ENCODE measurements at places on chromosomes 7 and 10. TPM values are rescaled to one million over a fixed set of nuclear protein-coding genes. Genes with fewer than 3 reads are reported as not detected.

PDK4 gene
- not detected for total RNA-seq

ATOH7 gene
- total RNA-seq, result not detected

LIPM gene
- total RNA-seq, result not detected

ZNF488 gene
- 0.84 TPM for total RNA-seq

- no peak overlapping the region for H3K27ac ChIP-seq
- H3K27me3 ChIP-seq, result no peaks in the 10 kb centered on the region
- no peaks in the 10 kb centered on the region for H3K4me1 ChIP-seq
- no peak overlapping the region for H3K4me3 ChIP-seq
- DNase-seq, result no peak
- H3K36me3 ChIP-seq, result no peaks in the 10 kb centered on the region
These were observed 718.2 kb downstream of the LRMDA start for GRCh38 chr10:76149602-76150138.

DNA sequence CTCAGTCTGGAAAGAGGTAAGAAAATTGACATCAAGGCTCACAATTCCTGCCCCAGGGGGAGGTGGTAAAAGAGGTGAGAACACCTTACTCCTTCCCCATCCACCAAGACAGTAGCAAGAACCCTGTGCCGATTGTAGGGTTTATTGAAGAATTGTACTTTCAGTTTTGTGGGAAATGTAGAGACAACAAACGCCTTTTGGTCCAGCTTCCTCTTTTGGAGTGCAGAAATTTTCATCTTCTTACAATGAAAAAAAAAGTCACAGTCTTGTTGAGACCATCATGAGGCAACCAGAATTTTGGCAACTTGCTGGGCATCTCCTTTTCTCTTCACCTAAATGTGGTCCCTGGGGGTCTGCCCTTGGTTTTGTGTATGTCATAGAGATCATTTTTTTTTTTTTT is 217.7 kb downstream of the TMEM178B start:
- no peak for DNase-seq
- H3K4me1 ChIP-seq, result no peaks in the 10 kb centered on the region

AKR1B15 gene
- not detected for total RNA-seq

DNA sequence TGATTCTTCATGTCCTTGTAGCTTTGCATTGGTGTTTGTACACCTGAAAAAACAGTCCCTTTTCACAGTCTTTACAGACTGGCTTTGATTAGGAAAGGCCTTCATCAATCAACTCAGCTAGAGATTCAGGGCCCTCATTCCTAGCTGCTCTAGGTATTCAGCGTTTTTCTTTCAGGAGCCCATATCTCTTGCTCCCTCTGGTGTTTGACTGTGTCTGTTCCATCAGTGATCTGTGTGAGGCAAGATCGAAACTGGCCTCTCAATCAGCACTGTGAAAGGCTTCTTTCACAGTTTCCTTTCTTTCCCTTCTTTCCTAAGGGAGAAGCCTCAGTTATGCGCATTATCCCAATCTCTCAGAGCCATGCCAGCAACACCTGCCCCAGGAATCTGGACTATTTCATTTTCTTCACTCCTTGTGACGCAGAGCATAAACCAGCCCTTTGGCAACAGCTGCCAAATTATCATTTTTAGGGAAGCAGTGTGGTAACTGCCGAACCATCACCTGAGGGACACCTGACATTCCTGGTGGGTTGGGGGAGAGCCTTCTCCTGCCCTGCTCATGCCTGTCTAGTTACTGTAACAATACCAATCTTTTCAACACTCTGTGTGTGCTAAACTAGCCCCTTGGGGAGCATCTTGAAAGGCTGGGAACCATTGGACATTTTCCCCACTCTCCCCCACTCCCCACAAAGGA is 75.7 kb upstream of the CCDC71L start:
- H3K27me3 ChIP-seq, result no peaks in the 10 kb centered on the region
- H3K4me3 ChIP-seq, result no peak overlapping the region
- H3K27ac ChIP-seq, result peak overlapping the region; percentile 74

PHYHIPL gene
- not detected for total RNA-seq

SORCS3 gene
- total RNA-seq, result not detected

PMS2 gene
- total RNA-seq, result 19.8 TPM

SNCG gene
- total RNA-seq, result 0.72 TPM

AKR1D1 gene
- not detected for total RNA-seq

DNA sequence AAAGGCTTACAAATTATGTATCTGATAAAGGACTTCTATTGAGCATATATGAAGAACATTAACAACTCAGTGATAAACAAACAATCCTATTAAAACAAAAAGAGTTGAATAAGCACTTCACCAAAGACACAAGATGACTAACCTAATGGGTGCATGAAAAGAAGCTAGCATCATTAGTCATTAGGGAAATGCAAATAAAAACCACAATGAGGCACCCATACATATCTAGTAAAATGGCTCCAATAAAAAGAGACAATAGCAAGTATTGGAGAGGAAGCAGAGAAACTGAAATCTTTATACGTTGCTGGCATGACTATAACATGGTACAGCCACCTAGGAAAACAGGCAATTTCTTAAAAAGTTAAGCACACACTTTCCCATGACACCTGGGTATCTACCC is 77.6 kb upstream of the ZMIZ1 start:
- H3K4me3 ChIP-seq, result no peak overlapping the region
- H3K36me3 ChIP-seq, result no peaks in the 10 kb centered on the region
- H3K27ac ChIP-seq, result no peak overlapping the region

DNA sequence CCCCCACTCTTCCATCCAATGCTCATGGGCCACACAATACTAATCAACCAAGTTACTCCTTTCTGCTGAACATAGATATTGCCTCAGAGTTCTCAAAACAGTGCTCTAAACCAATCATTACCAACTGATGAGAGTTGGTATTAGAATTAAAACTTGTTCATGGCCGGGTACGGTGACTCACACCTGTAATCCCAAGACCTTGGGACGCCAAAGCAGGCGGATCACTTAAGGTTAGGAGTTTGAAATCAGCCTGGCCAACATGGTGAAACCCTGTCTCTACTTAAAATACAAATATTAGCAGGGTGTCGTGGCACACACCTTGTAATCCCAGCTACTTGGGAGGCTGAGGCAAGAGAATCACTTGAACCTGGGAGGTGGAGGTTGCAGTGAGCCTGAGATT is 8.2 kb downstream of the TM9SF3 start:
- no peaks in the 10 kb centered on the region for H3K27me3 ChIP-seq
- DNase-seq, result no peak
- peaks cover 27% of the 10 kb centered on the region for H3K36me3 ChIP-seq
- H3K4me3 ChIP-seq, result no peak overlapping the region
- H3K4me1 ChIP-seq, result peaks cover 70% of the 10 kb centered on the region
- H3K27ac ChIP-seq, result no peak overlapping the region

GRCh38 chr10:70078329-70078728 is 25.7 kb downstream of the MACROH2A2 start:
- H3K4me1 ChIP-seq, result no peaks in the 10 kb centered on the region
- no peak overlapping the region for H3K4me3 ChIP-seq
- no peaks in the 10 kb centered on the region for H3K27me3 ChIP-seq
- no peaks in the 10 kb centered on the region for H3K36me3 ChIP-seq

GIMAP6 gene
- total RNA-seq, result 19.2 TPM

GRCh38 chr10:120506674-120507073 is 49.6 kb downstream of the PLPP4 start:
- H3K4me3 ChIP-seq, result no peak overlapping the region
- DNase-seq, result no peak
- H3K4me1 ChIP-seq, result no peaks in the 10 kb centered on the region
- no peaks in the 10 kb centered on the region for H3K36me3 ChIP-seq

PPP1R3A gene
- total RNA-seq, result not detected
